ENCODE measurements at places on chromosomes 6 and 20.

DNA sequence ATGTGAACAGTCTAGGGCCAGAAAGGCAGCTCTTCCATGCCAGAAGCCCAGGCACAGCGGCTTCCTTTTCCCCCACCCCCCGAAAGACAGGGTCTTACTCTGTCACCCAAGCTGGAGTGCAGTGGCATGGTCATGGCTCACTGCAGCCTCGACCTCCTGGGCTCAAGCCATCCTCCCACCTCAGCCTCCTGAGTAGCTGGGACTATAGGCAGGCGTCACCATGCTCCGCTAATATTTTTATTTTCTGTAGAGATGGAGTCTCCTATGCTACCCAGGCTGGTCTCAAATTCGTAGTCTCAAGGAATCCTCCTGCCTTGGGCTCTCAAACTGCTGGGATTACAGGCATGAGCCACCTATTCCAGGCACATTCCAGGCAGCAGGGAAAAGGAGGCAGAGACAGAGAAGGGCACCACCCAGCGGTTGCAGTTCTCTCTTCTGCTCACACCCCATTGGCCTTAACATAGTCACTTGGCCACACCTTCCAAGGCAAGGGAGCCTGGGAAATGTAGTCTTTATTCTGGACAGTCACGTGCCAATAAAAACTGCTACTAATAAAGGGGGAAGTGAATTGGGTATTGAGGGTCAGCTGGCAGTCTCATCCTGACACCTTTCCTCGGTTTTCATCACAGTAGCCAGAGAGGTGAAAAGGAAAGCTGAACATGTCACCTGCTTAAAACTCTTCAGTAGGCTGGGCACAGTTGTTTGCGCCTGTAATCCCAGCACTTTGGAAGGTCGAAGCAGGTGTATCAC lies 205.9 kb downstream of the ZMYND8 start:
- DNase-seq, result no peak

- DNase-seq, result no peak
Measured at GRCh38 chr20:9397928-9398327, 116.5 kb upstream of the LAMP5 start.

DNA sequence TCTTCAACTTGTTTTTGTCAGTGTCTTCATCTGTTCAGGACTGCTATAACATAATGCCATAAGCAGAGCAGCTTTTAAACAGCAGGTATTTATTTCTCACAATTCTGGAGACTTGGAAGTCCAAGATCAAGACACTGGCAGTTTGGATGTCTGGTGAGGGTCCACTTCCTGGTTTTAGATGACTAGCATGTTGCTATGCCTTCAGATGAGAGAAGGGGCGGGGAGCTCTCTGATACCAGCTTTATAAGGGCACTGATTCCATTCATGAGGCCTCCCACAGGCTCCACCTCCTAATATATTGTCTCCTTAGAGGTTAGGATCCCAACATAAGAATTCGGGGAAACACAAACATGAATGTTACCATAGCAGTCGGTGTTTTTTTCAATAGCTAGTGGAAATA lies 52.9 kb downstream of the FAM83B start:
- no peak for DNase-seq

DNA sequence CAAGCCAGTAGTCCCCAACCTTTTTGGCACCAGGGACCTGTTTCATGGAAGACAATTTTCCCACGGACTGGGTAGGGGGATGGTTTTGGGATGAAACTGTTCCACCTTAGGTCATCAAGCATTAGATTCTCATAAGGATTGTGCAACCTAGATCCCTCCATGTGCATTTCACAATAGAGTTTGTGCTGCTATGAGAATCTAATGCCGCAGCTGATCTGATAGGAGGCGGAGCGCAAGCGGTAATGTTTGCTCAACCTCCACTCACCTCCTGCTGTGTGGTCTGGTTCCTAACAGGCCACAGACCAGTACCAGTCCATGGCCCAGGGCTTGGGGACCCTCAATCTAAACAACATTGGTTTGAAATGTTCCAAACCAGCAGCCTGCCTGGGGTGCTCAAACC lies 137.0 kb upstream of the STXBP5 start:
- DNase-seq, result no peak

DNA sequence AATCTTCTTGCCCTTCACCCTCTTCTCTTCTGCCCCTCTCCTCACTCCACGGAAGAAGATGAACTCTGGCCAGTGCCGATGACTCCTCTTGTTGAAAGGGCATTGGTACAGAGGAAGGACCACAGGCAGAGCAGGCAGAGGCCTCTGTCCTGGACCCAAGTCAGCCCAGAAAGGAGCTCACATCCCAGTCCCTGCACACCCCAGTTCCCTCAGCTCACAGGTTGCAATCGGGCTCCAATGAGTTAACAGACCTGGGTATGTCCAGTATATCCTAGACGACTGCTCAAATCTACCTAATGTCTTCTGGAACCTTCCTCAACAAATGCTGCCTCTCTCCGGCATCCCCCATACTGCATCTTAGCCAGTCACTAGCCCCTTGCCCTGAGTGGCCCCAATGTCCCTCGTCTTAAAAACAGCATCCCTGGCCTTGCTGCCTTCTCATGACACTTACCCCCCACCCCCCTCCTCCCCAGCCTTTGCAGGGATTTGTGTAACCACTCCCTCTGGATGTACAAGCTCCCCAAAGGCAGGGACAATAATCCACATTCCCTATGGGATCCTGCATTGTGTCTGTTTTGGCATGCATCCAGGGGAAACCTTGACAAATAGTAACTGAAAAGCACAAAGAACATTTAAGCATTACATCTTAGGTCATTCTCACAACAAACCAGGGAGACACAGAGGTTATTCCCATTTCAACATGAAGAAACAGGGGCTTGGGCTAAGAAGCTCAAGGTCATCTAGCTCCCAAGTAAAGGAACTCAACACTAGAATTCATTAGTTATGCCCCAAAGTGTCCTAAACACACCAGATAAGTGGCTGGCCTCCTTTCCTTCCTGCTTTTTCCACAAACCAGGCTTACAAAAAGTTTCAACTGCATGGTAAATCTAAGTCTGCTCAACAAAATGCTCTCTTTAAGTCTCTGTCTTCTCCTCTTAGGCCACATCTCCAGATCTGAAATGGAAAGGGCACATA lies 45.1 kb downstream of the TRERF1 start:
- DNase-seq, result no peak

- DNase-seq, result no peak
Measured at GRCh38 chr6:129790785-129791184, 70.3 kb downstream of the TMEM244 start.

GRCh38 chr6:38270367-38270766 lies 369.4 kb downstream of the BTBD9 start:
- no peak for DNase-seq
